Activated gamma-delta T cell treated with Interleukin-2 at 50 U/mL for 16 hours (primary cell): ENCODE measurements at places on chromosomes 4 and X.
A peak's percentile ranks its signal among the peaks of the same experiment; 100 is the strongest.

- no peak for DNase-seq
These were observed at the start of gene ITIH6 for GRCh38 chrX:54798137-54798536. ITIH6 (minus strand) TSS chrX:54798255; CDS start chrX:54798210, 45 bp downstream.

DNA sequence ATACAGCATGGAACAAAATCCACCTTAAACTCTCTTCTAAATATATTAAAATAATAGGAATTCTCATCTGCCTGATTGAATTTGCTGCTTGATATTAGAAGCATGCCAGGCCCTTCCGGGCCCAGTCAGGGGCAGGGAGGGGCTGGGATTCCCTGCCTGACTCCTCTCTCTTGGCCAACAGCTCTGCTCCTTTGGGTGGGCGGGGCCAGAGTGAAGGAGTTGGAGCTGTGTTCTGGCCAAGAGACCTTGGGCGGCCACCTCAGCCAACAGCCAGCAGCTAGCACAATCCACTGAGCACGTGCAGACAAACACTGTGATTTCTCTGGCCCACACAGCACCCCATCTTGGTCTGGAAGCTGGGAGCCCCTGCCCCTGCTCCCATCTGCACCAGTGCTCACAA lies 140.3 kb downstream of the PJA1 start:
- no peak for DNase-seq

DNA sequence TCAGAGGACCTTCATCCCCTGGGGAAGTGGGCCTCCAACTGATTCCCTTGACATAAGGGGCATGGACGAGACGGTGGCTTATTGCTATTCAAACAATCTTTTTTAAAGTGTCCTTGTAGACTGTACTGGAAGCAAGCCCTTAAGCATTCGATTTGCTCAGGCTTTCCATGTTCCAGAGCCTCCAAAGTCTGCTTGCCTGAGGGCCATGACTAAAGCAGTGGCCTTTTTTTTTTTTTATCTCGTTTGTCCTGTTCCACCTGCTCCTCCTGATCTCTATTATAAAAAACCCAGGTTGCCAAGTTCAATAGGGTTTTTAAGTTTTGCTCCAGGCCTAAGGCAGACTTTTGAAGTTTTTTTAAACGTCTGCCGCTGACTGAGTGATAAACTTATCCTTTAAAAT lies 103.7 kb upstream of the AADAT start:
- no peak for DNase-seq

DNA sequence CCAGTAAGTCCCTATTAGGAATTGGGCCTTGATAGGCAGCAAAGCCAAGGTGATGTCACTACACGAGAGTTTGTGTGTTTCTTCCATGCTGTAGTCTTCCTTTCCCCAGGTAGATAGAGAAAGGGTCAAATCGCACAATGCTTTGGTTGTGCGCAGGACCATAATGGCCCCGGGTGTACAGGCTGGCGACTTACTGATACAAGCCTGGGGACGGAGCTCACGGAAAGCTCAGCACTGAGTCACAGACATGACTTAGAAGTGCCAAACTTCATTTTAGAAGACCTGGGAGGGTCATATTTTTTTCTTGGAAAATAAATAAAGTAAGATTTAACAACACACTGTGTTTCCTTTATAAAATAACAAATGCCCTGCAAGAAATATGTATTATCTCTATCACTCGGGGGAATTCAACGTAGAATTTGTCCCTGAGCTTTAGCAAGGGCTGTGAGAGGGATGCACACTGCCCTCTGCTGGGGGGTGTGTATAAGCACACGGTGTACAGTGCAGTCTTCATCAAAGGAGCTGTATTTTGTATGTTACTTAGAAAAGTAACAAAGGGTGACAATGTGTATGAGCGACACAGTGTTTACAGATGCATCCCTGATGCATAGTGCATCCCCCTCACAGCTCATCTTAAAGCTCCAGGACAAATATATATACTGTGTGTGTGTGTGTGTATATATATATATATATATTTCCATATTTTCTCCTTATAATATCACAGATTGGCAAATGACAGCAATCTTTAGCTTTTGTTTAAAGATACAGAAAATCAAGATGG lies 254.5 kb upstream of the VEGFC start:
- peak; percentile 15 for DNase-seq

DNA sequence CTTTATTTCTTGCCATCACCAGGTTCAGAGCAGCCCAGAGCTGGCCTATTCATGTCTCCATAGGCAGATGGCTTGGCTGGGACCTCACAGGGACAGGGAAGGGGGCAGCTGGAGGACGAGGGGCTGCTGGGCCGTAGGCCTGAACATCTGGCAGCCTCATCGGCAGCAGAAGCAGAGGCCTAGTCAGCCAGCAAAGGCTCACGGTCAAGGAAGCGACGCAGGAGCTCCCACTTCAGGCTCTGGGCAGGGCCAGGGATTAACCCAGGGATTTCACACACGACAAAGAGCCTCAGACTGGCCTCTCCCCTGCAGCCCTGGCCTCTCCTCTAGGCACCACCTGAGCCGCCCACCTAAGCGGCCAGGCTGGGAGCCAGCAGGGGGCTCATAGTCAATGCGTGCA lies 46.0 kb upstream of the MAN2B2 start:
- DNase-seq = no peak

- DNase-seq = no peak
These were observed 411 bp upstream of the GPRASP1 start for GRCh38 chrX:102650903-102651241.

DNA sequence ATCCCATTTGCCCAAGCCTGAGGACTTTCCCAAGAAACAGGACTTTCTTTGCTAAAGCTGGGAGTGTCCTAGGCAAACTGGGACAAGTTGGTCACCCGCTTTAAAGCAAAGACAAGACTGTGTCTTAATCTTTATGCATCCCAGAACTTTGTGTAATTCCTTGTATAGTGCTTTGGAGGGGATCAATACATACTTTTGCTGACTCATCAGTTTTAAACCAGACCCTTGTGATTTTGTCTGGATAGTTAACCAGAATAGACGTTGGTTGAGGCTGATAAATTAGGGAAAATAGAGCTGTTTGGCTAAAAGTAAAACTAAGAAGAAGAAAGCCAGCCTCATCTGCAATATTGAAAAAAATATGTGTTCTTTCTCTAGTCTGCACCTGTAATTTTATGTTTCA lies 82.8 kb downstream of the IL1RAPL1 start:
- no peak for DNase-seq

DNA sequence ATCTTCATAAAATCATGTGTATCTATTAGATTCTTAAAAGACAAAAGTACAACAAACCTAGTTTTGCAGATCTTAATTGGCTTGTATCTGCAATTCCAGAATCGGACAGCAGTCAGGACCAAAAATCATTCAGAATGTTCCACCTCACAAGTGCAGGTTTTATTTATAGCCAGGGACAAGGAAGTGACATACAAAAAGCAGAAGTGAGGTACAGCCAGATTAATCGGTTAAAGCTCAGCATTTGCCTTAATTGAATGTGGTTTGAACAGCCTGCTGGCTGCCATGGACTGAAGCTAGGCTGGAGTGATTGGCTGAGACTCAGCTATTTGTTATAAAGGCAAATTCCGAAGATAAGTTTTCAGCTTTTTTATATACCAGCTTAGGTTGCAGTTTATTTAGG lies 932.6 kb downstream of the C4orf33 start:
- no peak for DNase-seq

DNA sequence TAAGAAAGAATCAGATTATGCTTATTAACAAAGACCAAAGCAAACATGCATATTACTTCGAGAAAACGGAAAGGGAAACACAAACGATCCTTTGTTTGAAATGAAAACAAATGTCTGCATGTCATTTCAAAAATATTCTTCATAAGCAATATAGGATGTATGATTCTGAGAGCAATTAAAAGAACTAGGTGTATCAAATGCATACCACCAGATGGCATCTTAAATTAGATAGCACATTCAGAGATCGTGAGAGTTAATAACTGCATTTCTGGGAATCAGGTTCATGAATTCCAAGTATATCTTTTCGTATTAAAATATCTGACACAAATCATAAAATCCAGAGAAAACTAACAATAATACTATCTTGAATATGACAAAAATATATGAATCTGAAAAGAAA lies 159.5 kb downstream of the PPP3CA start:
- no peak for DNase-seq

- DNase-seq = no peak
These were observed 231.7 kb downstream of the C4orf33 start for GRCh38 chr4:129327637-129328036.

- no peak for DNase-seq
These were observed 1.9 kb downstream of the LGI2 start for GRCh38 chr4:25028851-25029250.

DNA sequence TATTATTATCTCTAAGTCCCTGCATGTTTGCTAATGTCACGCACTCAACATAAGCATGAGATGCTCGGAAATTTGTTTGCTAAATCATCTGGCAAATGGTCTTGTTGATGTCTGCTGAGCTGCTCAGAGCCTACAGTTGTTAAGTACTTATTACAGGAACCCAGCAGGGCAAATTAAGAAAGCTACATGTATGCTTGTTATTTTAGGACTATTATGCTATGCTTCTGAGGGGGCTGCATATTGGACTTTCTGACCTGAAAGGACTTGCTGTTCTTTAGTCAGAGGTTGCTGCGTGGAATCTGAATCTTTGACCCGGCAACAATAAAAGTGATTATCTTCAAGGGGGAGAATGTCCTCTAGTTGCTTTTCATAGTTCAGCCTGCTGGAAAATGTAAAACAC lies 36.3 kb upstream of the TENM3 start:
- DNase-seq = no peak

DNA sequence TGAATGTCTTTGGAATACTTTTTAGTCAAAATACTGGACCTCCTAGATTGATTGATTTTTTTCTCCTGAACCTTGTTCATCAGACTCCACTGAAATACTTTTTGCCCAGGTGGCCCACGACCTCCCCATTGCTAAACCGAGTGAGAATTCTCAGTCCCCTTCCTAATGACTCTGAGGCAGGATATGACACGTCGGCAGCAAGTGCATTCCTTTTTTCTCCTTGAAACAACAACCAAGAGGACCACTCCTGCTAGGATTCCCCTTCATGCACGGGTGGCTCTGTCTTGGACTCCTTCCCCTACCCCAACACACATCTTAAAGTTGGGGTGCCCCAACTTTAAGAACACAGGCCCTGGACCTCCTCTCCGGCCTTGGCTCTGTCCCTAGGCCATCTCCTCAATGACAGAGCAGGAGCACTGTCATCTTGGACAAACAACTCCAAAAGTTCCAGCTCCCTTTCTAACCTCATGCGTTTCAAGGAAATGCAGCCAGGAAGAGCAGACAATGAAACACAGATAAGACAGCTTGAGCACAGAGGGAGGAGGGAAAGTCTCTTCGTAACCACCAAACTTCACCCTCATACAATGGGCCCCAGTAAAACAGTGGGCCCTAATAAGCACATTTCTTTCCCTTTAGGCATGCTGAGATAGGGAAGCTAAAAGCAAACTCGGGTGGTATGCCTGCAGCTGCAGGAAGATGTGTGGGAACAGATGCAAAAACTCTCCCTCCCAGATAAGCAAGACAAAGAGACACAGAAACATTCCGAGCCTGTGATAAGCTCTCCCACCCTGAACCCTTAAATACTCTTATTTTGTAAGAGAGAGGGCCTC lies 33.9 kb downstream of the ZBTB49 start:
- DNase-seq = no peak

DNA sequence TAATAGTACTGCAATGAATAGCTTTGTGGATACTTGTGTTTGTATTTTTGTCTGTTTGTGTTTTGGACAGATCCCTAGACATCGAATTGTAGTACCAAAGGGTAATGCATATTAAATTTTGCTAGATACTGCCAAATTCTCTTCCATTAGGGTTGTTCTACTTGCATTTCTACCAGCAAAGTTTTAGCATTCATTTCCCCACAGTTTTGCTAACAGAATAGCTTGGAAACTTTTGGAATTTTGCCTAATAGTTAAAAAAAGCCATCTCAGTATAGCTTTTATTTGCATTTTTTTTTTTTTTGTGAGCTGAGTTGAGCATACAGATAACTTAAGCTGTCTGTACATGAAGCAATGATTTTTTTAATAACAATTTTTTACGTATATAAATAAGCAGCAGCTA lies 1084.9 kb downstream of the ADGRL3 start:
- DNase-seq = no peak

DNA sequence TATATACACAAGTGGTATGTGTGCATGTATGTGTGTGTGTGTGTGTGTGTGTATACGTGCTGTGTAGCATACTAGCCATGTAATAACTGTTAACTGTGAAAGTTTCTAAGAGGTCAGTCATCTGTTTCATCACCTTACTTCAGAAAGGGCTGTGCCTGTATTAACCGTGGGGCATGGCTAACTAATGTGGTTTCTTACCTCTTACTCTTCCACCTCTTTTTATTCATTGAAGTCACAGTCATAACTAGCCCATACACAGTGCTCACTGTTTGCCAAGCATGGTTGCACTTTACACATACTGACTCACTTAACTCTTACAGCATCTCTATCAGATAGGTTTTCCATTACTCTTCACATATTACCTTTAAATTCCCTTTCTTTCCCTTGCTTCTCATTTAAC lies 23.7 kb upstream of the LRAT start:
- no peak for DNase-seq

- DNase-seq = no peak
These were observed 28.2 kb downstream of the HTT-AS start for GRCh38 chr4:3046162-3046561.

- no peak for DNase-seq
These were observed 230.8 kb upstream of the ANKRD50 start for GRCh38 chr4:124943145-124943889.

DNA sequence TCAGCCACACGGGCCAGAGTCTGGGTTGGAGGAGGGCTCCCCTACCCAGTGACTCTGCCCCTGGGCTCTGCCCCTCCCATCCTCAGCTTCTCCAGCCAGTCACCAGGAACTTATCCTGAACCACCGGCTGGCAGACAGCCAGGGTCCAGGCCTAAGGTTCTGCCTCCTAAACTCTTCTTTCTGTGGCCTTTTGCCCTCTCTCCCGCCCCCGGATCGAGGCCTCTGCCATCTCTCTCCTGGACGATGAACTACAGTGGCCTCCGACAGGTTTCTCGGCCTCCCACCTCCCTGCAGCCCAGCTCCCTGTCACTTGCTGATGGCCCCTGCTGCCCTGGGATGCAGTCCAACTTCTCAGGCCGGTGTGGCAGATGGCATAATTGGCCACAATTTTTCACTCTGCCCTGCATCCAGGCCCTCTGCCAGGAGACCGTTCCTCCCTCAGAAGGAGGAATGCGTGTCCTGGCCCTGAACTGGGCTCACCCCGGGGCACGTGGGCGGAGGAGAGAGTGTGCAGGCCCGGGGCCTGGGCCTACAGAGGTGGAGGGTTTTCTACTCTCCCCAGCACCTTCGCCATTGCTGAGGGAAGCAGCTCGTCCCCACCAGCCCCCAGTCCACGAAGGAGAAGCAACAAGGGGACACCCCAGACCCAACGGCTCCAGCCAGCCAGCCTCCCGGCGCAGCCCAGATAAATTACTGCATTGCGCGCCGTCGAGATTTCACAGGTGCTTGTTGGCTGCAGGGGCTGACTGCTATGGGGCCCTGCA lies 81.9 kb upstream of the LRPAP1 start:
- DNase-seq = no peak
